ENCODE measurements at places on chromosomes 16 and 17. TPM values are rescaled to one million over a fixed set of nuclear protein-coding genes. Genes with fewer than 3 reads are reported as not detected.

LGALS9B gene
- total RNA-seq = 1.7 TPM

KRTAP1-5 gene
- total RNA-seq = not detected

SLC5A10 gene
- not detected for total RNA-seq

TBX2 gene
- 32.8 TPM for total RNA-seq

KRT28 gene
- not detected for total RNA-seq

BAIAP3 gene
- total RNA-seq = 6.0 TPM

ZP2 gene
- not detected for total RNA-seq
